NT2/D1 (cell line): ENCODE measurements at places on chromosomes 12 and 14.
A peak's percentile ranks its signal among the peaks of the same experiment; 100 is the strongest.

- DNase-seq: peak; percentile 18
These were observed 103.2 kb upstream of the DAAM1 start for GRCh38 chr14:59085207-59085739.

- DNase-seq: no peak
These were observed 341.7 kb downstream of the DPF3 start for GRCh38 chr14:72552236-72552635.

- peak; percentile 93 for DNase-seq
These were observed 4.1 kb upstream of the CCND2 start for GRCh38 chr12:4269279-4269991.

DNA sequence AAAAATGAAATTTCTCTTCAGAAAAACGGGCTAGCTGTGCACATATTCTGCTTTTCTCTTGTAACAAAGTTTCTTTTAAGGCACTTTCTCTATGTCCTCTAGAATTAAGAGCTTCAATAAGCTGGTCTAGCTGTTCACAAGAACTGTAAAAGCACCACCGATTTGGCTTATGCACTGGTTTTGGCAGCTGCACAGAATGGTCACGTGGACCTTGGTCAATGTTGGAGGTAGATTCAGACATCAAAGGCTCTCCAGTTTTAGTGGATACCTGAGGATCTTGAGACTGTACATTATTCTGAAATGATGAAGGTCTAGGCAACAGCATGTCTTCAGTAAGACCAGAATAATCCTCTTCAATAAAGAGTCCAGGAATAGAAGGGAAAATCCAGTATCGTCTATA, 61.5 kb upstream of the CFL2 start:
- DNase-seq: no peak

DNA sequence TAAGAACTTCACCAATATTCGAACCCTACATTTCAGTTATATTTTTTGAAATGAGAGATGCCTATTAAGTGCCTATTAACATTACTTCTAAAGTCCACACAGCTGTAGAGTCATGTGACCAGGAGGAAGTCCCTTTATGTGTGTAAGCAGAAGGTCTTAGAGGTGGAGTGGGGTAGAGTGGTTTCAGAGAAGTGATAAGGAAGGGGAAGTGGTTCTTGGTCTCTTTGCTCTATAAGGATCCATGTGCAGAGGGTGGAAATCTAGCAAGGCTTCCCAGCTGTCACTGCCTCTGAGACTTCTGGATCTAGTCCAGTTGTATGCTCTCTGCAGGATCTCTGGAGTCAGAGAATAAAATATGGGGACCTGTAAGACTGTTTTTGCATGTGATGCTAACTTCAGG, 673.9 kb downstream of the FLRT2 start:
- no peak for DNase-seq

DNA sequence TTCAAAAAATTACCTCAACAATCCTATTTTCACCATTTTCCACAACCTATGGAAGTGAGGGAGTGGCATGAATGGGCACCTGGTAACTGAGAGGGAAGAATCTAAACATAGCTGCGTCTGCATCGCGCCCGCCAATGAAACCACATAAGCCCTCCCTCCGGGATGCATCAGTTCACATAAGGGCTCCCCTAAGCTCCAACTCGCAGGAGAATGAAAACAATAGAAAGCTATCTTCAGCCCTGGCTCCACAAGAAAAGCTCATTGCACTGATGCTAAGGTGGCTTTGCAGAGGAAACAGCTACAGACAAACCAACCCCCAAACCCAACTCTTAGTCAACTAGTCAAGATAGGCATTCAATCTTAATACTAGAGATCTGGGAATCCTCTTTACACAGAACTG, 173.3 kb downstream of the FOXN3 start:
- no peak for DNase-seq

DNA sequence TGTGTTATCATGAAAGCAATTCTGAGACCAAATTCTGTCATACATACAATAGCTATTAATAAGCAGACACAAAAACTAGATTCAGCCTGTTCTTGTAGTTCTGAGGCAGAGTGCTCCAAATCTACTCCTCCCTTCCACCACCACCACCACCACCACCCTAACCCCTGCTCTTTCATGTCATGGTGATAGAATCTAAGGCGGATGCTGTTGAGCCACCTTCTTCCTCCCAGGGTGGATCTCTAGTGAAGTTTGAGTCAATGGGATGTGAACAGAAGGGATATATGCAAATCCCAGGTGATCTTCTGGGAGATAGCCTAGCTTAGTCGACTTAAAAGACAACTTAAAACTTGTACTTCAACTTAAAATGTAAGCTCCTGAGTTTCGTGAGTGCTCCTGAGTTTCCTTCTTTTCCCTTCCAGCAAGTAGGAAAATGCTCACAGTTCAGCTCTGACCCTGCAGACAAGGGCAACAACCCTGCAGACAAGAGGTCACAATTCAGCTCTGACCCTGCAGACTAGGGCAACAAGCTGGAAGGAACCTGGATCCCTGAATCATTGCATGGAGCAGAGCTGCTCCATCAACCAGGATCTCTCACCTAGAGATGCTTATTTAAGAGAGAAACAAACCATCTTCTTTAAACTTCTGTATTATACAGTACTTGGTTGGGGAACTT, 204.1 kb downstream of the TTC8 start:
- DNase-seq: no peak

DNA sequence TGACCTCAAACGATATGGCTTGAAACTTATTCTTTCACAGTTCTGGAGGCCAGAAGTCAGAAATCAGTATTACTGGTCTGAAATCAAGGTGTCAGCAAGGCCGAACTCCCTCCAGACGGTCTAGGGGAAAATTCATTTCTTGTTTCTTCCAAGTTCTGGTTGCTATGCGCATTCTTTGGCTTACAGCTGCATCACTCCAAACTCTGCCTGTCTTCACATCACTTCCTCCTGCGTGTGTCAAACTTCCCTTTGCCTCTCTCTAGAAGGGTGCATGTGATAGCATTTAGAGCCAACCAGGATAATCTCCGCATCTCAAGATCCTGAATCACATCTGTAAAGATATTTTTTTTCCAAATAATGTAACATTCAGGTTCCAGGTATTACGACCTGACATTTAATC, 62.8 kb downstream of the DENND5B start:
- DNase-seq: no peak

GRCh38 chr12:41339784-41340183, 151.7 kb downstream of the PDZRN4 start:
- no peak for DNase-seq

- DNase-seq: no peak
These were observed 38.7 kb upstream of the NCOR2 start for GRCh38 chr12:124605883-124606774.

GRCh38 chr12:53427905-53428594, 4.4 kb downstream of the AMHR2 start:
- DNase-seq: no peak

- no peak for DNase-seq
These were observed 42.0 kb upstream of the BMAL2 start for GRCh38 chr12:27290501-27291168.

DNA sequence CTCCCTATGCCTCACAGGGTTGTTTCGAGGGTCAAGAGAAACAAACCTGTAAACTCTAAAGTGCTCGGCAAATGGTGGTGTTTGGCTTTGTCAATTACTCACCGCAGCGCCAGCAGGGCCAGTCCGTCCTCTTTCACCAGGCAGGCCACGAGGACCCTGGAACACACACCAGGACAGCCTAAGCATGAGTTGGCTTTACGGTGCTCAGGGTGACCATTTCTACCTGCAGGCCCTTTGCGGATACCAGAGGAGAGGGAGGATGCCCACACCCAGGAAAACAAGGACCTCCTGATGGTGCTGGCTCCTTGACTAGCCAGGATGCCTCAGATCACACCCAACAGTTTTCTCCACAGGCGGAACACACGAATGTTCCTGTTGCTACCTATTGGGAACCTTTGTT, 11.5 kb downstream of the COL2A1 start:
- no peak for DNase-seq

GRCh38 chr12:49428793-49429192, 61.5 kb downstream of the SPATS2 start:
- DNase-seq: no peak

DNA sequence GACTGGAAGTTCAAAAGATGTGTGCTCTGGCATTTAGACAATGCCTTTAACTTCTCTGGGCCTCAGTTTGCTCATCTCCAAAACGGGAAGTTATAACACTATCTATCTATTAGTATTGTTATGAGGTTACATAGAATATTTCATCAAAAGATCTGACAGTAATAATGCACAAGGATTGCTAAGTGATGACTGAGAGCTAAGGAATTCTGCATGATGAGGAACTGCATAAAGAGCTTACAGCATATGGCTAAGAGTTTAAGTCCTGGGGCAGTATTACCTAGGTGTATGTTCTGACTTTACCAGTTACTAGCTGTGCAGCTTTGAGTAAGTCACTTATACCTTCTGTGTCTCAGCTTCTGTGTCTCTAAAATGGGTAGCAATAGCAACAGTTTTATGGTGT, 160.1 kb upstream of the TMPO start:
- no peak for DNase-seq

DNA sequence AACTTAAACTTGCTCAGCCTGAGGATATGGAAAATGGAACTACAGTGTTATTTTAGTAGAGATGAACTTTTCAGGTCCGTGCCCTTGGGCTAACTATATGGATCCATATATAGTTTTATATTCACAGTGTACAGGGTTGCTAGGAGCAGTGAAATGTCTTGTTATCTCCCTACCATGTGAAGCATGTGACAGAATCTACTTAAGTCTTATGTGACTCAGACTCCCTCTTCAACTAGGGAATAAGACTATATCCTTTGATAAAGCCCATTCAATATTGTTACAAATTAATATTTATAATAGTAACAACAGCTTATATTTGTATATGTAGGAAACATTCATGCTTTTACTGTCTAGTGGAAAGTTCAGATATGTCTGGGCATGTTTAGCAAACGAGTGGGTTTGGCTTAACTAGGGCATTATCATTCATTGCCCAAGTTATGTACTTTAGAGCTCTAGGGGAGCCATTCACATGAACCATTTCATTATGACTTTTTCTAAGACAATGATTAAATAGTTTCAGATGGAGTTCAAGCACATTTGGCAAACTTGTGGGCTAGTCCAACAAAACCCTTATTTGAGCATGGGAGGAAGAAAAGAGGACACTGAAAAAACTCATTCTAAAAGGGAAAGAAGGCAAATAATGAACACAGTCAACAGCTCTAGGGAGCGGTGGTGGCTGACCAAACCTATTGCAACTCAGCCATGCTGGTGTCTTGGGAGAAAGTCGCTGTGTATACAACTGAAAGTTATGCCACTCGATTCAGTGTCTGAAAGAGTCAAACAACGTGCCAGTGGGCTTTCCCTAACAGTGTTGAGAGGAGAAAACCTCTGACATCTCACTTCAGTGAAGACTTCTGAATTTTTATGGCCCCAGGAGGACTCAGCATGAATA, 305.9 kb upstream of the G2E3 start:
- no peak for DNase-seq

DNA sequence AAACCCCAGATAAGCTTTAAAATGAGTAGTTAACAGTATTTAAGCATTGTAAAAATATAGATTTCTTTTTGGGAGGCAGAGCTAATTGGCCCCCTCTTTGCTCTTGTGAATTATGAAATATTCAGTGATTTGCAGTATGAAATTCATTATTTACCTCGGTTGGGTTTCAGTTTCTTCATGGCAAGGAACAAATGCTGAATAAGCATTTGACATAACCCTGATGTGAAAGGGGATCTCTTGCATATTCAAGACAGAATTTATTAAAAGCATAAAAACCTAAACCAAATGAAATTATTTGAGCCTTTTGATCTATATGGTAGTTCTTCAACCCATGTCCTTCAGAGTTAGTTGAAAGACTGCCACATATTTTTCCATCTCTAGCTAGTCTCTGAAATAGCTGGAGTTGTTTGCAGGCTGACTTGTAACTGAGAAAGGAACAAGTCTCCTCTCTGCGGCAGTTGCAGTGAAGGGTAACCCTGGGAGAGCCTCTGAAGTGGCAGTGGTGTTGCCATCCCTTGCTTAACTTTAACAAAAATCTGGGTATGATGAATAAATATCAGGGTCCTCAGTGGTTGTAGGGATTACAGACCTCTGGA, 690 bp downstream of the AKAP6 start:
- no peak for DNase-seq

- no peak for DNase-seq
These were observed 35.7 kb upstream of the GTF2A1 start for GRCh38 chr14:81256289-81256960.

DNA sequence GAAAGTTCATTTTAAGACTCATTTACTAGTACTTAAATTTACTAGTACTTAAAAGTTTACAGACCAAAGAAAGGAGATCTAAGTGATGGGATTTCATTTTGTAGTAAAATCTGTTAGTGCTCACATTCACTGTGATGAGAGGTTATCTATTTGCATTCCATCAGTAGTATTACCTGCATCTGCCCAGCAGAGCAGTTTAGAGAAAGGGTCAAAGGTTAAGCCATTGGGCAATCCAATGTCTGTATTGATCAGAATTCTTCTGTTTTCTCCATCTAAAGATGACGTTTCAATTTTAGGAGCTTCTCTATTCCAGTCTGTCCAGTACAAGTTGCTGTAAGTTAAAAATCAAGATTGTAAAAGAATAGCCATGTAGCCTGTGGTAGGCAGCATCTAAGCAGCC, 18.3 kb downstream of the RTRAF start:
- DNase-seq: no peak

DNA sequence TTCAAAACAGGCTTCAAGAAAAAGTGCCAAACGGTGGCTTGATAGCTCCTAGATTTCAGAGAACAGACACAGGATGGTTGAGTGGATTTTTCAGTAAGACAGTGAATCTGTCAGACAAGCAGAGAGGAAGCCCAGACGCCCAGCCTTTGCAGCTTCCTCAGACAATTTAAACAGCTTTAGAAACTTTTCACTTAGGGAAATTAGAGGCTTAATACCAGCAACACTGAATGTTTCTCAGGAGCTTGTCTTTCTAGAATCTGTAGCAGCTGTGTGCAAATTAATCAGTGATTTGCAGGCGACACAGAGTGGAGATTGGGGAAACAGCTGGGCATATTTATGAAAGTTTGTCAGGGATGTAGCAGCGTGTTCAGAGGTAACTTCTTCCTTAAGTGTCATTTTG, 362.1 kb downstream of the GALC start:
- DNase-seq: no peak

DNA sequence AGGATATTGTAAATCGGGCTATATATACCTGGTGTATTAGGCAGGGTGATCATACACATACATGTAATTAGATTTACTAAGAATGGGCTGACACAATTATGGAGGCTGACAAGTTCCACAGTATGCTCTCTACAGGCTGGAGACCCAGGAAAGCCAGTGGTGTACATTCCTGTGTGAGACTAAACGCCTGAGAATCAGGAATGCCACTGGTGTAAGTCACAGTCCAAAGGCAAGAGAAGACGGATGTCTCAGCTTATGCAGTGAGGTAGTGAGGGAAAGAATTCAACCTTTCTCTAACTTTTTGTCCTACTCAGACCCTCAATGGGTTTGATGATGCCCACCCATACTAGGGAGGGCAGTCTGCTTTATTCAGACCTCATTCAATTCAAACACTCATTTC, 57.1 kb downstream of the METTL25 start:
- no peak for DNase-seq
